T47D (cell line): ENCODE measurements at places on chromosomes 1 and 21.

GRCh38 chr1:108010581-108010980 is 45.6 kb upstream of the VAV3 start:
- no peak for DNase-seq

GRCh38 chr1:7402548-7402850 is 368.6 kb upstream of the VAMP3 start:
- no peak for DNase-seq

GRCh38 chr1:15148941-15149340 is 4.6 kb upstream of the TMEM51 start:
- no peak for DNase-seq

GRCh38 chr1:223329664-223330415 is 34.1 kb downstream of the SUSD4 start:
- DNase-seq = no peak

- no peak for DNase-seq
Measured at GRCh38 chr1:85153149-85153891, 47.5 kb downstream of the SYDE2 start.

- no peak for DNase-seq
Measured at GRCh38 chr1:5342830-5343229, 649.4 kb downstream of the NPHP4 start.

DNA sequence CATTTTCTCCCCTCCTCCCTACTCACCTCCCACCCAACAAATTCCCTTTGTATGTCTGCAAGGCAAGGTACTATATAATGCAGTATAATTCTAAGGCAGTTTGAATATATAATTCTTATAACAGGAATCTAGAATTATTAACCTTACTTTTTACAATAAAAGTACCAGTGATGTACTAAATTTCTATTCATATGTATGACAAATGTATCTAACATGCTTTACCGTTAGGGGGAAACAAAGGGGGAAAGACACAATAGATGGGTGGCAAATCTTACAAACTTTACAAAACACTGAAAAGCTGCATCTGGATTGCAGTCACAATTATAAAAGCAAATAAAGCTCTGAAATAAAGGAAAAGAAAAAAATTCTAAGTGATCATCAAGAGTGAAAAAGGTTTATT is 2.3 kb downstream of the PIK3R3 start:
- DNase-seq = no peak

DNA sequence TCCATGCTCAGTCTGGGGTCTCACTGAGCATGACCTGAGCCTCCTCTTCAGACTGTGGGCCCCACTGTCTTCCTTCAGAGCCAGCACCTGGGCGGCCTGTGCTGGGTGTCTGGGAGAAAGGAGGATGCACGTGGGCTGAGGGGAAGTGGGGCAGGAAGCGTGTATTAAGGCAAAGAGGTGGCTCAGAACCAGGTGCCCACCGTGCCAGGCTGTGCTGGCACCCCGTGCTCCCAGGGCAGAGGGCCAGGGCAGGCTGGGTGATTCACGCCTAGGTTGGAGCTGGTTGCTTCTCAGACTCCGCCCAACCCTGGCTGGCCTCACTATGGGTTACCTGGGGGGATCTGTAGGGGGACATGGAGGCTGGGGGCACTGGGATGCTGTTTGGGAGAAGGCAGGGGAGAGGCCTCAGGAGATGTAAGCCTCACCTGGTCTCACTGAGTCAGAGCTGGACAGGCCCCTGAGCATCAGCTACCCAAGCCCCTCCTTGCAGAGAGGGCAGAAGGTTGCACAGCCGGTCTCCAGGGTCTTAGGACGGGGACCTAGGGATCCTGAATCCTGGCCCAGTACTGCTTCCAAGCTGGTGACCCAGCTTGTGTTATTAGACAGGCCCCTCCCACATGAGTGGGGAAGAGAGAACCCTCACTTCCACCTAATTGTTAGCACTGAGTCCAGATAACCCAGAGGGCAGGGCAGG is 18.6 kb upstream of the PADI1 start:
- no peak for DNase-seq

GRCh38 chr21:25801217-25802014 is 66.6 kb downstream of the GABPA start:
- DNase-seq = peak; percentile 95

- no peak for DNase-seq
Measured at GRCh38 chr1:205466595-205467220, 10.9 kb upstream of the BLACAT1 start.

- no peak for DNase-seq
Measured at GRCh38 chr1:240714568-240715292, 102.8 kb upstream of the GREM2 start.

- DNase-seq = no peak
Measured at GRCh38 chr1:170659399-170660035, 4.4 kb upstream of the PRRX1 start.

GRCh38 chr1:228405979-228406228 is 731 bp downstream of the TRIM11 start:
- no peak for DNase-seq

- DNase-seq = no peak
Measured at GRCh38 chr1:109832945-109833344, 69.2 kb upstream of the EPS8L3 start.

- peak; percentile 52 for DNase-seq
Measured at GRCh38 chr1:226479474-226479873, 69.1 kb upstream of the STUM start.

DNA sequence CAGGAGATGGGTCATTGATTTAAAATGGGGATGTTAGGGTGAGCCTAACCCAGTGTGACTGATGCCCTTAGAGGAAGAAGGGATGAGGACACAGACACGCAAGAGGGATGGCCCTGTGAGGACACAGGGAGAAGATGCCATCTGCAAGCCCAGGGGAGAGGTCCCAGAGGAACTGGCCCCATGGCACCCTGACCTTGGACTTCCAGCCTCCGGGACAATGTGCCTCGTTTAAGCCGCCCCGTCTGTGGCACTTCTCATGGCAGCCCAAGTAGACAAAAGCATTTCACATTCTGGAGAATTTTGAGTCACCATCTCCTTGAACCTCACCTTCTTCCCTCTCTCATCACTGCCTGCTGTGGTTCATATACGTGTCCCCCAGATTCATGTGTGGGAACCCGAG is 20.1 kb upstream of the PCBP3 start:
- DNase-seq = no peak

DNA sequence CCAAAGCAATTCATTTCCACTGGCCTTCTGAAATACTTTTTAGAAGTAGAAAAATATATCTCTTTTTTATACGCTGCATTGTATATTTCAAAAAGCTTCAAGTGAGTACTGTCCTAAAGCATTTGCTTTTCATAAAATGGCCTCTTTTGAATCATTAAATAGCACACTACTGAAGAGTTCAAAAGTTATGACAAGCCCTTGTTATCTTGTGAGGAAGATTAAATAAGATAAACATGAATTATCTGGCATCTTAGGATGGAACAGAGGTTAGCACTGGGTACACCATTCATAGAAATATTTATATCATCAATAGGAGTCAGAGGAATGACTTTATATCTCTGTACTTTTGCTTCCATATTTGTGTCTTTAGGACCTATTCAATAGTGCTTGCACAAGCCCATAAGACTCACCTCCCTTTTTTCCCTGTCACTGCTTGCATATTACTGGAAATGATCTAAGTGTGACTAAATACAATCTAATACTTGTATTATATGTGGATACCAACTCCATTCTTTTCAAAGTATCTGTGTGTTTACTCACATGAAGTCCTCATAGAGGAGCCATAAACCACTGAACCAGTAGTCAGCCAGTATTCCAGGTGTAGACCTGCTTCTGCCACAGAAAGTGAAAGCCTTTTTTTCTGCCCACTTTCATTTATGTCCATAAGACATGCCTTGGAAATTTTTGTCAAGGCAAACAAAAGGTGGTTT is 274.2 kb upstream of the C1orf105 start:
- no peak for DNase-seq

GRCh38 chr1:116253566-116254382 is 119.3 kb upstream of the ATP1A1 start:
- DNase-seq = no peak
